IMR-90 (cell line): ENCODE measurements at places on chromosomes 3 and 15. TPM values are rescaled to one million over a fixed set of nuclear protein-coding genes. Genes with fewer than 3 reads are reported as not detected.

The FBXW12 gene
- polyA plus RNA-seq: not detected in 2 replicates

The HRH1 gene
- 7.6 and 8.1 TPM in 2 replicates for polyA plus RNA-seq

The COL6A5 gene
- polyA plus RNA-seq: not detected in 2 replicates

The CPLX3 gene
- not detected in 2 replicates for polyA plus RNA-seq

The ESYT3 gene
- polyA plus RNA-seq: 0.02 and 0.03 TPM in 2 replicates

The ATP13A5 gene
- polyA plus RNA-seq: not detected in 2 replicates

The ACTRT3 gene
- polyA plus RNA-seq: 0.97 and 1.1 TPM in 2 replicates

The GOLGA8M gene
- 0.24 TPM in 1 of 2 replicates, not detected in the other for polyA plus RNA-seq

The CLN6 gene
- polyA plus RNA-seq: 31.9 and 33.8 TPM in 2 replicates

- no peak overlapping the region for H3K4me3 ChIP-seq
- no peak overlapping the region for H3K27ac ChIP-seq
- no peaks in the 10 kb centered on the region for H3K36me3 ChIP-seq
- H3K4me1 ChIP-seq: peaks cover 15% of the 10 kb centered on the region
These were observed 46.8 kb downstream of the MB21D2 start for GRCh38 chr3:192870822-192871221.

DNA sequence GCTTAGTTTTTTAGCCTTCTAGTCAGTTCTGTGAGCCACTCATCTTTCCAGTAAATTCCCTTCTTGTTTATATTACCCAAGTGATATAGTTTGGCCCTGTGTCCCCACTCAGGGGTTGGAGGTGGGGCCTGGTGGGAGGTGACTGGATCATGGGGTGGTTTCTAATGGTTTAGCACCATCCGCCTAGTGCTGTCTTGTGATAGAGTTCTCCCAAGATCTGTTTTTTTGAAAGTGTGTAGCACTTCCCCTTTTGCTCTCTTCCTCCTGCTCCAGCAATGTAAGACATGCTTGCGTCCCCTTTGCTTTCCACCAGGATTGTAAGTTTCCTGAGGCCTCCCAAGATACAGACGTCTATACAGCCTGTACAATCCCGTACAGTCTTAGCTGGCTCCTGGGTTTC is 53.7 kb upstream of the INO80 start:
- H3K36me3 ChIP-seq: no peaks in the 10 kb centered on the region
- DNase-seq: no peak
- peaks cover 2% of the 10 kb centered on the region; the same call in 1 of the 2 replicates for H3K4me1 ChIP-seq

GRCh38 chr3:194294199-194294894 is 56.8 kb downstream of the CPN2 start:
- H3K27ac ChIP-seq: no peak overlapping the region
- H3K36me3 ChIP-seq: no peaks in the 10 kb centered on the region
- no peak overlapping the region for H3K4me3 ChIP-seq
- no peaks in the 10 kb centered on the region for H3K4me1 ChIP-seq
- no peak for DNase-seq
- peaks cover 22% of the 10 kb centered on the region for H3K27me3 ChIP-seq

GRCh38 chr3:39910135-39910534 is 100.7 kb downstream of the MYRIP start:
- no peak for DNase-seq
- no peaks in the 10 kb centered on the region for H3K4me1 ChIP-seq
- no peaks in the 10 kb centered on the region for H3K27me3 ChIP-seq
- H3K27ac ChIP-seq: no peak overlapping the region
- H3K36me3 ChIP-seq: no peaks in the 10 kb centered on the region
- no peak overlapping the region for H3K4me3 ChIP-seq

- no peaks in the 10 kb centered on the region for H3K36me3 ChIP-seq
- H3K27ac ChIP-seq: peak overlapping the region; percentile 13; the same call in 1 of the 2 replicates
- H3K27me3 ChIP-seq: no peaks in the 10 kb centered on the region
- no peak for DNase-seq
These were observed 8.6 kb upstream of the TGFBR2 start for GRCh38 chr3:30597769-30598134.

DNA sequence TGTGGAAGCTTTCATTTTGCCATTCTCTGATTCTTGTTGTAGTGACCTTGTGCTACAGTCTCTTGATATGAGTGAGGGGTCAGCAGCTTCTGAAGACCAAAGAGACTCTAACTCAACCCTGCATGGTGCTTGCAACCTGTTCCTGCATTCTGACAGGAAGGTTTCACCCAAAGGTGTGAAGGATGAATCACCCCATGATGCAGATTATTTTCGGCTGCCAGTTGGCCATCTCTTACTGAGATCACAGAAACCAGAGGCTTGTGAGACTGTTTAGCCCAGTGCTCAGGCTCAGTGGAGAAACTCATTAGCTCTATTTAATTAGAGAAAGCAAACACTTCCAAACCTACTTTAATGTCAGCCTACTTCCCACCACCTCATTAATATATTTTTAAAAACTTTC is 29.2 kb upstream of the TPRG1 start:
- DNase-seq: no peak
- H3K27me3 ChIP-seq: peaks cover 36% of the 10 kb centered on the region

GRCh38 chr15:85421116-85421925 is 40.9 kb downstream of the AKAP13 start:
- H3K4me1 ChIP-seq: peaks cover 9% of the 10 kb centered on the region; the same call in 1 of the 2 replicates
- H3K4me3 ChIP-seq: no peak overlapping the region
- no peaks in the 10 kb centered on the region for H3K36me3 ChIP-seq
- H3K27me3 ChIP-seq: no peaks in the 10 kb centered on the region

GRCh38 chr15:94582368-94582767 is 351.0 kb downstream of the MCTP2 start:
- no peak overlapping the region for H3K4me3 ChIP-seq
- no peak overlapping the region for H3K27ac ChIP-seq
- H3K27me3 ChIP-seq: no peaks in the 10 kb centered on the region
- H3K36me3 ChIP-seq: no peaks in the 10 kb centered on the region

DNA sequence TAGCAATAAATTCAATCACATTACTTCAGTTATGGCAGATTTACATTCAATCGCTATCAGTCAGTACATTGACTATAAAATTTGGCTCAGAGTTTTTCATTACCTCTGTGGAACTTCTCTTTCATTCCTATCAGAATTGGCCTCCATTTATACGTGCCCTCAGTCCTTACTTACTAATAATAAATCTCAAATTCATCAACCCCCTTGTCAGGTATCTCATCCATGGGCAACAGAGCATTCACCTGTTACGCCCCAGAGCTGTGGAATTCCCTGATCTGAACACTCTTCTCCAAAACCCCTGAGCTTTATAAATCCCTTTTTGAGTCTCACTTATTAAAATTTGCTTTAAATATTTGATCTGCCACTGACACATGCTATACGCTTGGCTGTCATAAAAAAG is 492.9 kb downstream of the GBE1 start:
- no peak overlapping the region for H3K27ac ChIP-seq
- no peak overlapping the region for H3K4me3 ChIP-seq
- DNase-seq: no peak
- H3K36me3 ChIP-seq: no peaks in the 10 kb centered on the region

DNA sequence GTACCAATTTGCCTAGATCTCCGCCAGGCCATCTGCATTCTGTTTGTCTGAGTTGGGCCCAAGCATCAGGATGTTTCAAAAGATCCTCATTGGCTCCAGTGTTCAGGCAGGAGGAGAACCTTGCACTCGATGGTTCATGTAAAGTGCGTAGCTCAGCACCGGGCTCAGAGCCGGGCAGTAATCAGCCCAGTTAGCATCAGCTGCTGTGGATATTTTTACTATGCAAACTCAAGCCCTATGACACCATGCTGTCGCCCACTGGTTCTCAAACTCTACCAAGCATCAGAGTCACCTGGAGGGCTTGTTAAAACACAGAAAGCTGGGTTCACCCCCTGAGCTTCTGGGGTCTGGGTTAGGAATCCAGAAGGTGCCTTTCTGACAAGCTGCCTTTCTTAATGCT is 310.8 kb downstream of the SHQ1 start:
- no peak for DNase-seq
- H3K36me3 ChIP-seq: no peaks in the 10 kb centered on the region
- no peak overlapping the region for H3K27ac ChIP-seq
- H3K4me1 ChIP-seq: no peaks in the 10 kb centered on the region
- peaks cover 33% of the 10 kb centered on the region for H3K27me3 ChIP-seq

DNA sequence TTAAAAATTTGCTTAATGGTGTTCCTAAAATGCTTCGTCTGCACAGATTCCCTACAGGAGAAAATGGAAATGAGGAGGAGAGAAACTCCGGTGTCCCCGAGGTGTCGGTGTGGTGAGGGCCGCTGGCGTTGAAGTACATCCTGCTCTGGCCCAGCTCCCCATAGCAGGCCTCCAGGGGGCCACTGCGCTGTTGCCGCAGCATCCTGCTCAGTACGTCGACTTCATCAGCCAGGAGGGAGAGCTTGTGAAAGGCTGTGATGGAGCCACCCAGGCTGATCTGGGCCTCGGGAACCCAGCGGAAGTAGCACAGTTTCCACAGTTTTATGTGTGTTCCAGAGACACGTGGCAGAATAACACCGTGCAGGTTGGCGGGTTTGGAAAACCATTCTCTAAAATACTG is 37.8 kb downstream of the FAN1 start:
- H3K27ac ChIP-seq: no peak overlapping the region
- peaks cover 44% of the 10 kb centered on the region for H3K36me3 ChIP-seq
- no peak overlapping the region for H3K4me3 ChIP-seq
- DNase-seq: no peak
- H3K27me3 ChIP-seq: no peaks in the 10 kb centered on the region
- H3K4me1 ChIP-seq: no peaks in the 10 kb centered on the region

DNA sequence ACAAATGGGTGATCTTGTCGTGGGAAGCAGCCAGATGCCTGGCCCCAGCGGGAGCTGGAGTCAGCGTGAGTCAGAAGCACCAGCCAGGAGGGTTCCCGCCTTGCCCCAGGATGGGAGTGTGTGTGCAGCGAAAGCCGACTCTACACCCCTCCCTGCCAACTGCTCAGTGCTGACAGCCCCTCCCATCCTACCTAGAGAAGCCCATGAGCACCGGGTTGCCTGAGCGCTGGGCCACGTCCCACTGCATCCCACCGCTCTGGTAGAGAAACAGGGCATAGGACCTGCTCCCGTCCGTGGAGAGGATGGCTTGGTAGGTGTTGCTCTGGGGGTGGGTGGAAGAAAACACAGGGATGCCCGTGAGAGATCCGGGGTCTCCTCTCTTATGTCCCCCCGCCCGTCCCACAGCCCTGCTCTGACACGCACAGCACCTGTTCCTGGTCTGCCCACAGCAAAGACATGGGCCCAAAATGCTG is 42.9 kb downstream of the MUC4 start:
- H3K27ac ChIP-seq: no peak overlapping the region
- no peak for DNase-seq
- H3K4me1 ChIP-seq: no peaks in the 10 kb centered on the region
- H3K27me3 ChIP-seq: peaks cover 12% of the 10 kb centered on the region; the same call in 1 of the 2 replicates
- H3K4me3 ChIP-seq: no peak overlapping the region

GRCh38 chr3:172560026-172560425 is 36.8 kb upstream of the TNFSF10 start:
- DNase-seq: peak; percentile 28
- H3K36me3 ChIP-seq: no peaks in the 10 kb centered on the region
- H3K27me3 ChIP-seq: no peaks in the 10 kb centered on the region
- no peak overlapping the region for H3K27ac ChIP-seq
- H3K4me3 ChIP-seq: no peak overlapping the region
